ENCODE measurements at places on chromosomes 12 and 14.

DNA sequence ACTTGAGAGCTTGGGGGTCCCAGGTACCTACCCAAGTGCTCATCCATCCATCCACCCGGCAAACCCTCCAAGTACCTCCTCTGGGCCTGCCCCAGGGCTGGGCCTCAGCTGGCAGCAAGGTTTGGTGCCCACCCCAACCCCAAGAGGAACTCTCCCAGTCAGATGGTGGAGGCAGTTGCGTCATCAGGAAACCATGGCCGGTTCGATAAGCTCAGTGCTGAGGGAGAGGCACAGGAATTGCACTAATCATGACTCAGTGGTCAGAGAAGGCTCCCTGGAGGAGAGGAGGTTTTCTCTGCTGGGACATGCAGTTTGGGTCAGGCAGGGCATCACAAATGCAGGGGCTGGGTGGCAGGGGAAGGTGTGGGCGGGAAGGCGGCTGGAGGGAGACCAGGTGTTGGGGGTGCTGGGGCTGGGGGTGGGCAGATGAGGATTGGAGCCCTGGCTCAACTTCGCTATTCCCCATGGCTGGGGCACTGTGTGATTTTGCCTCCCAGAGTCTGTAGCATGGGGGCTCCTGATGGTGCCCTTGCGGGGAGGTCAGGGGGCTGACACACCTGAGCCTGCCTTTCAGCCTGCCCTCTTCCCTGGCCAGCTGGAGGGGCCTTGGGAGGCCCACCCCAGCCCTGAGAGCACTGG lies 32.2 kb downstream of the SH2B3 start:
- DNase-seq: peak; percentile 57

DNA sequence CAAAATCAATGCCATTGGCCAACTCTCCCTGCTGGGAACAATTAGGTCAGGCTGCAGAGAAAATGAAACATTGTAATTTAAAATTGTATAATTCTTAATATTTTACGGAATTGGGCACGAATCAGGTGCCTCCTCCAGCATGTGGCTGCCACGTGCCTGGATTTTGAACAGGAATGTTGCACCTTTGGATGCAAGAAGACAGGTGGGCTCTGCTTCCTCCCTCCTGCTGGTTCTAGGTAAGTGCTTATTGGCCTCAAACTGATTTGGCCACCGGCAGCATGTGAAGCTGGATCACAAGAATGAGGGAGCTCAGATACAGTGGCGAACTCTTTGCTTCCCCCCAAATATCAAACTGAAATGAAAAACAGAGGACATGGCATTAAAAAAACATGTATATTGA lies 1559.9 kb upstream of the FLRT2 start:
- no peak for DNase-seq

DNA sequence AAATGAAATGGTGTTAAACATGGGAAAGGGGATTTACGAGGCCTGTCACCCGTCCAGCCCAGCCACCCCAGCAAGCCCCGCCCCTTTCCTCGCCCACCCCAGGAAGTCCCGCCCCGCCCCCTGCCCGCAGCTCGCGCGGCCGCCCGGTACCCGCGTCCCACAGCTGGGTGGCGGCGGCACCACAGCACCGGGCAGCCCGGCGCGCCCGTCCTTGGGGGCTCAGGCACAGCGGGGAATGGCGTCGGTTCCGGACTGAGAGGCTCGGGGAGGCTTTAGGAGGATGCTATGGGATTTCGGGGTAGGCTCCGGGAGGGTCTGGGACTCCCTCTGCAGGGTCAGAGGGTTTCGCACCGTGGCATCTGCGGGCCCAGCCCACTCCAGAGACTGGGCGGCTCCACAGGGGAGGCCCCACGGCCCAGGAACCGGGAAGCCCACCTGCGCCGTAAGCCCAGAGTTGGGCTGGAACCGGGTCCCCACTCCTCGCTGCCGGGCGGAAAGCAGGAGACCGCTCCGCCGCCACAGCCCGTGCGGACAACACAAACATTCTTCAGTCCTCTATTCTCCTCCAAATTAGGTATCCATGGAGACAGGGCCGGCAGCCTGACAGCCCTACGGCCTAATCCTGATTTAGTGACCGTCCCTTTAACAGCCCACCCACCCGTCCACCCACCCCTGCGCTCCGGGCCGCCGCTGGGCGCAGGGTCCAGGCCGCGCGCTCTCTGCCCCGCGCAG lies 1.4 kb downstream of the FIGNL2 start:
- DNase-seq: peak; percentile 47

GRCh38 chr12:123253641-123254459 lies 17.8 kb downstream of the CDK2AP1 start:
- DNase-seq: no peak

- no peak for DNase-seq
These were observed 815.7 kb downstream of the NRXN3 start for GRCh38 chr14:78985668-78986381.

DNA sequence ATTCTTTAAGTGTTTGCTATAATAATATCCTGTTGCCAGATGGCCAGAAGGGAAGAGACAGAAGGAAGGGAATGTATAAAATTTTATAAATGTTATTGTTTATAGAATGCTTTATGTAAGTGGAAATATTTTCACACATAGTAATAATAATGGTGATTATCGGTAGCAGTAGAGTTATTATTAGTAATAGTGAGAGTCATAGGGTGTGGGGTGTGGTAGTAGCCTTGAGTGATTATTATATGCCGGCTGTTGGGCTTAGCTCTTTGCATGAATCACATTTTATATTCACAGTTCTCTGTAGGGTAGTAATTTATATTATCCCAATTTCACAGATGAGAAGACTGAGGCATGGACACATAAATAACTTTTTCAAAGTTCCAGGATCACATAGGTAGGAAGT lies 391.4 kb downstream of the C12orf75 start:
- DNase-seq: no peak

DNA sequence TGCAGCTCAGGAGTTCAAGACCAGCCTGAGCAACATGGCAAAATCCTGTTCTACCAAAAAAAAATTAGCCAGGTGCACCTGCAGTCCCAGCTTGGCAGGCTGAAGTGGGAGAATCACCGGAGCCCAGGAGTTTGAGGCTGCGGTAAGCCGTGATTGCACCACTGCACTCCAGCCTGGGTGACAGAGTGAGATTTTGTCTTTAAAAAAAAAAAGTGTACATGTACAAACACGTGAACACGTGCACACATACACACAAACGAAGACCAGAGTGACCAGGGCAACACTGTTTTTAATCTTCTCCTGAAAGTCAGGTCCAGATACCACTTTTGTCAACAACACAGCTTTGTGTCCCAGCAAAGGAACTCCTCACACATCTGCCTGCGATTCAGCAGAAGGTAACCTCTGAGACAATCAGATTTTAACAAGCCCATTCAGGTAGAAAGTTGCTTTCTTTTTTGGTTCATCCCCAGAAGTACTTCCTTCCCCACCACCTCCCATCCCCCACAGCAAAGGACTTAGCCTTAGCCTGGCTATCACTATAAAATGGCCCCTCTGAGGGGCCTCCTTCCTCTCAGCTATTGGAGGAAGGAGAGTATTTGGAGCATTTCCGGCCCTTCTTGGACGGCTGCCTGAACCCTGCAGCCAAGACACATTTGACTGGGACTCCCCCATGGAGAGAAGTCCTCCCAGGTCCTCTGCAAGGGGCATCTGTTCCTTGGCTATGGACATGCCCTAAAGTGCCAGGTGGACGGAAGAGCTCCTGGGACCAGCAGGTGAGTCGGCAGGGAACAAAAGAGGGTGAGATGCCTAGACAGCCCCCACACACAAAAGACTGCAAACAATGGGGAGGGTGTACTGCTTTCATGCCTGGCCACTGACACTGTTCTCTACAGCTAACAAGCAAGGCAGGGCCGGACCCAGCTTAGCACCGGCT lies 9.8 kb downstream of the CTDSP2 start:
- peak; percentile 14 for DNase-seq

DNA sequence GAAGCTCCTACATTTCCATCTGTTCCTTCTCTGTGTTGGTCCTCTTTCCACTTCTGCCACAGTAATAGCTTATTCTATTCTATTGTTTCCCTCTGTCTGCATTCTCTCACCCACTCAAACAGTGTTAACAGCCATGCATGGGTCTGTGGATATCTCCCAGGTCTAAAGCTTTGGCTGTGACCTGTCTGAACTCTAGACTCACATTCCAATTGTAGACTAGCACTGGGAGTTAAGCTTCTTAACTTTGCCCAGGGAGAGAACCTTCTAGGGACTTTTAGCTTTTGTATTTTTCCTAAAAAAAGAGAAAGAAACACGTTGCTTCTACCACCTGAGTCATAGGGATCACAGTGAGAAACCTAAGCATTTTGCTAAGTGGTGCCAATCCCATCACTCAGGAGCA lies 36.7 kb downstream of the PTPRR start:
- DNase-seq: no peak

- no peak for DNase-seq
These were observed 47.9 kb upstream of the BCAT1 start for GRCh38 chr12:24996820-24997219.

GRCh38 chr12:13195785-13196129 lies 769 bp upstream of the EMP1 start:
- DNase-seq: no peak
